ENCODE measurements at places on chromosomes 1 and 21.

DNA sequence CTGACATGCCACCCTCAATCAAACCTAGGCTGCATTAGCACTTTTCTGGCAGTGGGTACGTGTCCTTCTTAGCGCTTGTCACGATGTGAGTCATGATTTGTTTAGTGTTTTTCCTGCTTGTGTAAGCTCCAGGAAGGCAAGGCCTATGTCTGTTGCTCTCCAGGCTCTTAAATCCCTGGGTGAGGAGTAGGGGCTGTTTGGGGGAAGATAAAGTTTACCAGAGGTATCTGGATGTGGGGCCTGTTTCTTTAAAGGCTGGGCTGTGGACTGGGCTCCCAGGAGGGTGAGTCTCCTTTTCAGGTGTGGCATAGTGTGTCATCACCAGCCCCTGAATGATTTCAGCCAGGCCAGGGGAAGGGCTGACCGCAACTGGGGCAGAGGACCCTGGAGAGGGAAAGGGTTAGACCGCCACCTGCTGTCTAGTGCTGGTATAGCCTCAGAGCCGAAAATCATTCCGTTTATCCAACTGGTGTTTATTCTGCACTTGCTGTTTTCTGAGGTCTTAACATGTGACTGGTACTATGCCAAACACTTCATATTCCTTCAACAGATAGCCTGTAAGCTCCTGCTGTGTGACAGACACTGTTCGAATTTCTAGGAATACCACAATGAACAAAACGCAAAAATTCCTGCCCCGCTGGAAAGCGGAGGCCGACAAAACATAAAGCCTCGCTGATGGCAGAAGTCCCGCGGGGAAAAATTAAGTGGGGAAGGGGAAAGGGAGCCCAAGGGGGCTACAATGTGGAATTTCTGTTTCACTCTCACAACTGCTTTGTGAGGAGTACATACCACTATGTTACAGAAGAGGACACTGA, 9.7 kb downstream of the SERINC2 start:
- peak; percentile 60 for DNase-seq

DNA sequence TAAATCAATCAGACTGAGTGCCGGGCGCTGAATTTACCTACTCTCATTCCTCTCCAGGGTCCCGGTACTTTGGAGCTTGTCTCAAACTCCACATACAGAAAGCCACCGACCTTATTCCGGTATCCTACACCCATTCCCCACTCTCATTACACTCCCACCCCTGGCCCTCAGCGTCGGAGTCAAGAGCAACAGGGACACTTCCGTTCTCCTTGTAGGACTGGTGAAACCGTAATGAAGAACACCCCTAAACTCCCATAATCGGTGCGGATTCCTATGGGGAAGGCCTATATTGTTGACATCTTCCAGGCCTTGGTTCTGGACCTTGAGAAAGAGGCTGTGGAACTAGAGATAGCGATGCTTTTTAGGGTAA, 798 bp downstream of the ZBED6 start:
- peak; percentile 41 for DNase-seq

GRCh38 chr21:36481639-36482038, 1.7 kb upstream of the CLDN14 start:
- DNase-seq, result no peak

DNA sequence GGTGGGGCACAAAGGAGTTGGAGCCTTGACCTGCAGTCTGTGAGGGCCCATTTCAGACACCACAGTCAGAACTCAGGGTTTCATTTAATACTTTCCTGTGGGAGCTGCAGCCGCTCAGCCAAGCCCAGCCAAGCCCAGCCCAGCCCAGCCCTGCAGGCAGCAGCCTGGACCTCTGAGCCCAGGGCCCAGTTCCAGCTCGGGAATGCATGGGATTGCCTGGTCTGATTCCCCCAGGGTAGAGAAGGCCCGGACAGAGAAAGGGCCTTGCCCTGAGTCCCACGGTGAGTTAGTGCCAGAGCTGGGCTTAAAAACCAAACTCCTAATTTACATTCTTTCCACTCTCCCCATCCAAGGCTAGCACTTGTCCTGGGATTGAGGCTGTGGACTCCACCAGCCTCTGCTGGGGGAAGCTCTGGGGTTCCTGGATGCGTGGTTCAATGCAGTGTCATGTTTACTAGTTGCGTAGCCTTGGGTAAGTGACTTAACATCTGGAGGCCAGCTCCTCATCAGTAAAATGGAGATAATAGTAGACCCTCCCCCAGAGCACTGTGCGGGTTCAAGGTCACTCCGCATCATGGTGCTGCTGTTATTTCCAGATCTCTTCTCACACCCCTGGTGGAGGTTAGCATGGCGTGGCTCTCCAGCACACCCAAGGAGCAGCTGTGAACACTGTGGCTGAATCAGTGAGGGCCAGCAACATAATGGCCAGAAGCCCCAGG, 29.2 kb upstream of the PKP1 start:
- DNase-seq, result no peak
